DND-41 (cell line): ENCODE measurements at places on chromosomes 4 and X.

GRCh38 chrX:104309169-104309568 is 54.4 kb upstream of the ESX1 start:
- DNase-seq = no peak
- H3K36me3 ChIP-seq = no peaks in the 10 kb centered on the region
- no peak overlapping the region for H3K4me3 ChIP-seq
- H3K4me1 ChIP-seq = no peaks in the 10 kb centered on the region

DNA sequence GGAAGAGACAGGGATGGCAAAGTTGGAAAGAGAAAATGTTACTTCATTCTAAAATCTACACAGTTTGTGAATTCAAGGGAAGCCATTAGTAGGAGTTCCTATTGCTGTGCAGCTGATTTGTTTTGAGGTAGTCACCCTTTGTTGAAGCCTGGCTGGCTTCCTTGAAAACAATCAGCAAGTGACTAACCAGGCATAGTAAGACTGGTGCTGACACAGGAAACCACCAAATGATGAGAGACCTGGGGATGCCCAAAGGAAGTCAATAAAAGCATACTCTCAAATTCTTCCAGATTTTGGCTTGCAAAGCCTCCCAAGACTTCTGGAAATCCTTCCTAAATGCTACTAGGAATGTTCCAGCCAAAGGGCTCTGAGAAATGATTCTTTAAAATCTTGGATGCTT is 23.9 kb upstream of the PRDM8 start:
- peak; percentile 69 for DNase-seq
- H3K27me3 ChIP-seq = no peaks in the 10 kb centered on the region
- peaks cover 27% of the 10 kb centered on the region for H3K4me1 ChIP-seq
- H3K4me3 ChIP-seq = no peak overlapping the region
- no peaks in the 10 kb centered on the region for H3K36me3 ChIP-seq

DNA sequence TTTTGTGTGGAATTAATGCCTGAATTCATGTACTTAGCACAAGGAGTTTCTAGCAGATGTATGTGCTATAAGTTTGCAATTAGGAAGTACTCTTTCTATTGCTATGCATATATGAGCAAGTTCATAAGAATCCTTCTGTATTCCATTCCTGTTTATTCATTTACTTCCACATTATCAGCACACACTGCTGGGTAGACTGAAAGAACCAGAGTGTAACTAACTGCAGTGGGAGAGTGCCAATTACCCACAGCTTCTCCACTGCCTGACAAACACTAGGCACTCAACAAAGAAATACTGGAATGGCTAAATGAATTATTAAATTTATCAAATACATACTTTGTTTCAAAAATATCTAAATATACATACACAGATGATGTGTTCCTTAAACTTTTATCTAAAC is 219.6 kb downstream of the CAMK2D start:
- no peak overlapping the region for H3K4me3 ChIP-seq
- H3K36me3 ChIP-seq = no peaks in the 10 kb centered on the region
- H3K27me3 ChIP-seq = no peaks in the 10 kb centered on the region
- no peaks in the 10 kb centered on the region for H3K4me1 ChIP-seq
- DNase-seq = no peak
- no peak overlapping the region for H3K27ac ChIP-seq

- no peak overlapping the region for H3K27ac ChIP-seq
- no peak for DNase-seq
- H3K4me3 ChIP-seq = no peak overlapping the region
- H3K4me1 ChIP-seq = no peaks in the 10 kb centered on the region
- no peaks in the 10 kb centered on the region for H3K36me3 ChIP-seq
- no peaks in the 10 kb centered on the region for H3K27me3 ChIP-seq
Observed at GRCh38 chr4:38715050-38715449, 51.1 kb downstream of the KLF3 start.

- DNase-seq = no peak
- H3K36me3 ChIP-seq = no peaks in the 10 kb centered on the region
- no peak overlapping the region for H3K4me3 ChIP-seq
- no peak overlapping the region for H3K27ac ChIP-seq
- H3K4me1 ChIP-seq = no peaks in the 10 kb centered on the region
Observed at GRCh38 chrX:22340022-22340616, 67.4 kb downstream of the CBLL2 start.

DNA sequence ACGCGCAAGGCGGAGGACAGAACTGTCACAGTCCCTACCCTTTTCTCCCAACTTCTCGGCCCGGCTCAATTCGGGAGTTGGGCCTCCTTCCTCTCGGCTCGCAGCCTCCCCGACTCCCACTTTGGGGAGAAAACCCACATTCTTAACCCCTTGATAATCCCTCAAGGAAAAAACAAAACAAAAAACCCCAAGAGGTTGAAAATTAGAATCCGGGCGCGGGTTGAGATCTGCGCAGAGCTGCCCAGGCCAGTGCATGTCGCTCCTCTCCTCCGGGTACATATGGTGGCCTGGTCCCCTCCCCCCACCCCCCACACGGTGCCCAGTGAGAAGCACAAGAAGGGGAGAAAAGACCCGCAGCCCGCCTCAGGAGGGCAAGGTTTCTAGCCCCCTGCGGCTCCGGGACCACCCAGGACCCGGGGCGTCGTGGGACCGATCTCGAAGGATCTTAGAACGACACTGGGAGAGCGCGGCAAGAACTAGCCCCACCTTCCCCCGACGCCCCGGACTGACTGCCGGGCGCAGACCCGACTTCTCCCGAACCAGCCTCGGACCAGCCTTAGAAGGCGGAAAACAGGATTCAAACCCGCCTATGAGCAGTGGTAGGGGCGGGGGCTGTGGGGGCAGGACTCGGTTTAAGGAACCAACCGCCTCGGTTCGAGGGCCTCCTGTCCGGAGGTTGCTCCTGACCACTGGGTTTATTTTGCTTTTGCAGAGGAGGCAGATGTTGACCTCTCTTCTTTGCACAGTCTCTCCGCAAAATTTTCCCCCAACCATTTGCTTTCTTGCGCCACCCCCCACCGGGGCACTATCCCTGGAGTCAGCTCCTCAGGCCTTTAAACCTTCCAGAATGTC is 2.5 kb upstream of the PDGFRA start:
- no peak overlapping the region for H3K4me3 ChIP-seq
- H3K4me1 ChIP-seq = no peaks in the 10 kb centered on the region
- no peak overlapping the region for H3K27ac ChIP-seq
- H3K27me3 ChIP-seq = no peaks in the 10 kb centered on the region

- DNase-seq = no peak
- no peaks in the 10 kb centered on the region for H3K36me3 ChIP-seq
- no peak overlapping the region for H3K4me3 ChIP-seq
- no peak overlapping the region for H3K27ac ChIP-seq
- H3K4me1 ChIP-seq = no peaks in the 10 kb centered on the region
- no peaks in the 10 kb centered on the region for H3K27me3 ChIP-seq
Observed at GRCh38 chr4:103012060-103012459, 7.4 kb downstream of the SLC9B1 start.

DNA sequence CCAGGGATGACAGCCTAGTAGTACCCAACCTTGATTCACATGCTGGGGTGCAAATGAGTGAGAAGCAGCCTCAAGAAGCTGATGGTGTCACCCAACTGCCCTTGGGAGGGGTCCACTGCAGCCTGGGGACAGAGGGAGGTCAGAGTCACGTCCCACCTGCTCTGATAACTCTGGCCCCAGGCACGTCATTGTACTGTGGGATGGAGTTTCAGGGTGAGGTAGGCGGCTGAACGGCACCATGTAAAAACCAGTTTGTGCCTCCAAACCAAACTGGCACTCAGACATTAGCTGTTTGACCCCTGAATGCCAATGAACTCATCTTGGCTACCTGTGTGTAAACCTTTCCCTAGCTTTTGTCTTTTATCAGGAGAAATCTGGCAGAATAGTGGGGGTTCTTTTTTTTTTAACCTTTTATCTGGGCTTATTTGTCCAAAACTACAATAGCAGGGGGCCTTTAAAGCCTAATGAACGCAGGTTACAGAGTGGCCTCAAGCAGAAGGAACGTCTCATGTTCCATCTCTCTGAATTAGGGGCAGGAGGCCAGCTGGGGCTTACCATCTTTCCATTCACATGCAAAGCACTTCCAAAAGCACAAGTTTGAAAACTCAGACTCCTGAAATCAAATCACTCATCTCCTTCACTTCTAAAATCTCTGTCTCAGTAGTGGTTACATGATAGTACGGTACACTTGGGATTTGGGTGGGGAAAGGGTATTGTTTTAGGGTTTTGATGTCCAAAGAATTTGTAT is 89.4 kb downstream of the IRF2 start:
- H3K36me3 ChIP-seq = peaks cover 28% of the 10 kb centered on the region
- H3K27me3 ChIP-seq = no peaks in the 10 kb centered on the region
- peaks cover 37% of the 10 kb centered on the region for H3K4me1 ChIP-seq
- DNase-seq = no peak

- DNase-seq = no peak
- H3K27ac ChIP-seq = no peak overlapping the region
- no peaks in the 10 kb centered on the region for H3K27me3 ChIP-seq
- peaks cover 4% of the 10 kb centered on the region; the same call in 1 of the 2 replicates for H3K4me1 ChIP-seq
- no peak overlapping the region for H3K4me3 ChIP-seq
Observed at GRCh38 chrX:1599791-1600405, 8.5 kb downstream of the AKAP17A start.

GRCh38 chrX:40748977-40749376 is 13.6 kb upstream of the MED14 start:
- H3K27ac ChIP-seq = no peak overlapping the region
- no peak for DNase-seq
- H3K27me3 ChIP-seq = no peaks in the 10 kb centered on the region

GRCh38 chrX:38857736-38858523 is 56.7 kb downstream of the MID1IP1 start:
- H3K27me3 ChIP-seq = no peaks in the 10 kb centered on the region
- H3K36me3 ChIP-seq = no peaks in the 10 kb centered on the region
- no peak overlapping the region for H3K27ac ChIP-seq
- H3K4me3 ChIP-seq = no peak overlapping the region

- no peak overlapping the region for H3K4me3 ChIP-seq
- H3K4me1 ChIP-seq = no peaks in the 10 kb centered on the region
- H3K27me3 ChIP-seq = no peaks in the 10 kb centered on the region
- no peak for DNase-seq
- H3K27ac ChIP-seq = no peak overlapping the region
Observed at GRCh38 chrX:39487969-39488330, 609.8 kb downstream of the BCOR start.

GRCh38 chr4:147102596-147102995 is 156.9 kb upstream of the TTC29 start:
- H3K4me3 ChIP-seq = no peak overlapping the region
- H3K36me3 ChIP-seq = no peaks in the 10 kb centered on the region
- H3K4me1 ChIP-seq = no peaks in the 10 kb centered on the region
- DNase-seq = no peak
- no peaks in the 10 kb centered on the region for H3K27me3 ChIP-seq
- no peak overlapping the region for H3K27ac ChIP-seq

- no peaks in the 10 kb centered on the region for H3K27me3 ChIP-seq
- no peak for DNase-seq
- no peak overlapping the region for H3K27ac ChIP-seq
- no peaks in the 10 kb centered on the region for H3K36me3 ChIP-seq
Observed at GRCh38 chrX:52363247-52363883, 5.5 kb upstream of the XAGE2 start.

DNA sequence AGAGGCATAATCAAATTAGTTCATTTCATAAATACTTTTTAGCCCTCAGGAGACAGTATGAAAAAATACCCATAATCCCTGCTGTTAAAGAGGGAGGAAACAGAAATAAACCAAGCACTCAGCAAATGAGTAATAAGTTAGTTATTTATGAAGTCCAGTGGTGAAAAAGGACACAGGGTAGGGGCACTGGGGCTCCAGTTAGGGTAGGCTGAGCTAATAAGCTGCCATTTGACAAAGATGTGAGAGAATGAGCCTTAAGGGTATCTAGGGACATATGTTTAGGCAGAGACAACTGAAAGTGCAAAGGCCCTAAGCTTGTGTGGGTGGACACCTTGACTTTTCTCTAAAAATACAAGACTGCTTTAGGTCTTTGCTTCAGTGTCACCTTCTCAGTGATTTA is 94.4 kb downstream of the IL15 start:
- H3K27me3 ChIP-seq = no peaks in the 10 kb centered on the region
- H3K4me1 ChIP-seq = no peaks in the 10 kb centered on the region
- no peak overlapping the region for H3K27ac ChIP-seq
- H3K4me3 ChIP-seq = no peak overlapping the region

- no peak for DNase-seq
- H3K36me3 ChIP-seq = no peaks in the 10 kb centered on the region; the same call in 1 of the 2 replicates
- H3K4me1 ChIP-seq = no peaks in the 10 kb centered on the region
- no peaks in the 10 kb centered on the region for H3K27me3 ChIP-seq
- H3K4me3 ChIP-seq = no peak overlapping the region
Observed at GRCh38 chrX:136941396-136942337, 61.1 kb upstream of the RBMX start.

DNA sequence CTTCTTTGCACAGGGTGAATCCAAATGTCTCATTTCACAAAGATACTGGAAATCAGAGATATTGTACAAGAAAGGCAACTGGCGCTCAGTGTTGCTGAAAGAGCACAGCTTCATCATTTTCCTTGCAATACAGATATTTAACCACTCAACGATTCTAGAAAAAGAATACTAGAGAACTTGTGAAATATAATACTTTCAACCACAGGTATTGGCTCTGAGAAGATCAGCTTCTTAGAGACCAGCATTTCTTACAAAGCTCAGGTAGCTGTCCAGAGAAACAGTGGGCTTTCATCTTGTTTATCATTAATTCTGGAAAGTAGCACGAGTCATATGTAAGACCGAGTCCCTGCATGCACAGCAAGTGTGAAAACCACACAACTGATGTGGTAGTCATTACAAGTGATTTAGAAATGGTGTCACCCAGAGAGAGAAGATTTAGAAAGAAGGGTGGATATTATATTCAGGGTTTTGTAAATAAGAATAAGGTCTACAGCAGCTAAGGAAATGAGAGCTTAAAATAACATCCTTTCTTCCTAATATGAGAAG is 7.8 kb upstream of the PPARGC1A start:
- no peaks in the 10 kb centered on the region for H3K27me3 ChIP-seq
- H3K4me3 ChIP-seq = no peak overlapping the region
- H3K36me3 ChIP-seq = no peaks in the 10 kb centered on the region
- DNase-seq = no peak
- no peaks in the 10 kb centered on the region for H3K4me1 ChIP-seq

DNA sequence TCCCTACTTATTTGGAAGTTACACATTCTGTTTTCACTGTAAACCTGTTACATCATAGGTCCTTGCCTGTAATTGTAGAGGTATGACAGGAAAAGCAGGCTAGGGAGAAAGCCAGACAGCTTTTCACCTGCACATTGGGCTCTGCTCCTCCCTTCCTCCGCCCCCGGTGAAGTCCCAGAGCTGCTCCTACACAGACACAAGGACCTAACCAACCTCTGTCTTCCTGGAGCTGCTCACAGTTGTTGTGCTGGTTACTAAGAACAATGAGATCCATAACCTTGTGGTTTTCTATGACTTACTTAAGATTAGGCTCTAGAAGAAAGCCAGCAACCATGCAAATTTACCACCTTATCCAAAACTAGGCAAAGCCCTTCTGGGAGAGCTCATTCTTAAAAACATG is 40.0 kb downstream of the MOSPD2 start:
- no peak overlapping the region for H3K27ac ChIP-seq
- no peak overlapping the region for H3K4me3 ChIP-seq
- no peaks in the 10 kb centered on the region for H3K4me1 ChIP-seq
- no peaks in the 10 kb centered on the region for H3K27me3 ChIP-seq
- no peak for DNase-seq

DNA sequence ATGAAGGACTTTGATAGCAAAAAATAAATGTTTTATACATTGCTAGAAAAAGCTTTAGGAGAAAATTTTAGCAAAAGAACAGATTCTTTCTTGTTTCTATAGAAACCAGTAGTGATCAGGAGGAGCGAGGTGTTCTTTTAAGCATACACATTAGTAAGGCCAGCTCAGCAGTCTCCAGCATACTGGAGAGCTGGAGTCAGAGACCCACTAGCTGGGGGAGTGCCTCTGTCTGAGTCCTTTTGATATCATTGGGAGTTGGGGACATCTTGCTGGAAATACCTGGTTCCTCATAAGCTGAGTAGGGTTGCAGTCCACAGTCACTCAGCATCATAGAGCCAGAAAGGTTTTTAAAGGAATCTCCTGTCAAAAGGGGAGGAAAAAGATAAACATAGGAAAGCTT is 67.4 kb downstream of the AFF2 start:
- H3K4me3 ChIP-seq = no peak overlapping the region
- DNase-seq = no peak
- H3K36me3 ChIP-seq = no peaks in the 10 kb centered on the region
